ENCODE measurements at places on chromosomes 2 and 18. TPM values are rescaled to one million over a fixed set of nuclear protein-coding genes. Genes with fewer than 3 reads are reported as not detected.
A peak's percentile ranks its signal among the peaks of the same experiment; 100 is the strongest.

DNA sequence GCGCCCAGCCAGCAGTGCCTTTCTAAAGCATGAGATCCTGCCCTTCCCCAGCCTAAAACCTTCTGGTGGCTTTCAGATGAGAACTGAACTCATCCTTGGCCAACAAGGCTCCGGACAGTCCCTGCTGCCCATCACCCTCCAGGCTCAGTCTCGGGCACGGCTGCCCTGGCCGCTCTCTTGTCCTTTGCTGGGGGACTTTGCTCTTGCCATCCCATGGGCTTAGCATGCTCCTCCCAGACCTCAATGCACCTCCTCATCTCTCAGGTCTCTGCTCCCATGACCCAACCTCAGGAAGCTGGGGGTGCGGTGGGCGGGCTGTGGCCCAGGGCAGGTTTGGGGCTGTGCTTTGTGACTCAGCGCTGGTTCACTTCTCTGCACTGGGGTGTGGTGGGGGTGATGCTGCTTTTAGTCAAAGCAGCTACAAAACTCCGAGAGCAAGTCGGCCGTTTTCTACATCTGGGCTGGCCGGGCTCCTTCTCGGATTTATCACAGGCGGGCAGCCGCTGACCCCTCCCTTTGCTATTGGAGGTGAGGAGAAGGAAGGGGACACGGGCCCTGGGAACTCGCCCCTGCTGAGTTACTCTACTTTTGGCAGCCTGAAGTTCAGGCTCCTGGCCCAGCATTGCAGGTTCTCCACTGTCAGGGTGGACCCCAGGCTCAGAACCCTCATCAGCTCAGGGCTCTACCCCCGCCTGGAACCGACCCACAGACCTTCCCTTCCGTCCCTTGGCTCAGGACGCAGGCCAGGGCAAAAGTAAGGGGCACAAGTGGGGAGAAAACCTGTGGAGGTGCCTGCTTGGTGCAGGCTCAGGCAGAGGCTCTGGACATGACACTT lies 90.6 kb upstream of the TAF1B start:
- peak; percentile 77 for DNase-seq
- peak overlapping the region; percentile 91 for H3K27ac ChIP-seq
- peak overlapping the region; percentile 84 for H3K4me3 ChIP-seq
- no peaks in the 10 kb centered on the region for H3K36me3 ChIP-seq
- H3K27me3 ChIP-seq, result peaks cover 36% of the 10 kb centered on the region
- peaks cover 45% of the 10 kb centered on the region for H3K4me1 ChIP-seq

DNA sequence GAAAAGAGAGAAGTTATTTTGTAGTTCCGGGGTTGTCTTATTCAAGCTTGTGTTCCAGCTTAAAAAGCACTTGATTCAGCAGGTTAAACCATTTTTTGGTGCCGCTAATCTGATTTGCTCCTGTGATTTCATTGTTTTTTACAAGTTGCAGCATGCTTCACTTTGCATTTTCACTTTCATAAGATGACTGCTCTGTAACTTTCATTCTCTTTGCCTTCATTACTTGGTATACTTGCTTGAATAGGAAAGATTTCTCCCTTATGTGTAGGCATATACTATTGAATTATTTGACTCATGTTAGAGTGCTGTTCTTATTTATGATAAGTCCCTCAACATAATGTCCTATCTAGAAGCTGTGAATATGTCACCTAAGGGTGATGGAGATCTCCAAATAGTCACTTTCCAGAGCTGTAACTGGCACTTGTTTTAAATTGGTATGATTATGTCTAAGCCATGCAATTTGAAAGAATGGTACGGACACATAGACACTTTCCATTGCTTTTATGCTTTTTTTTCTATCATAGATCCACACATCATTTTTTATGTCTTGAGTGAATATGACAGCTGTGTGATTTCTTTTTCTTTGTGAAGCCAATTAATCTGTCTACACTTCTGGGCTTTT lies 254.5 kb downstream of the DSEL start:
- no peak for DNase-seq
- no peaks in the 10 kb centered on the region for H3K27me3 ChIP-seq
- peak overlapping the region; percentile 34 for H3K4me3 ChIP-seq
- H3K4me1 ChIP-seq, result peaks cover 35% of the 10 kb centered on the region

DNA sequence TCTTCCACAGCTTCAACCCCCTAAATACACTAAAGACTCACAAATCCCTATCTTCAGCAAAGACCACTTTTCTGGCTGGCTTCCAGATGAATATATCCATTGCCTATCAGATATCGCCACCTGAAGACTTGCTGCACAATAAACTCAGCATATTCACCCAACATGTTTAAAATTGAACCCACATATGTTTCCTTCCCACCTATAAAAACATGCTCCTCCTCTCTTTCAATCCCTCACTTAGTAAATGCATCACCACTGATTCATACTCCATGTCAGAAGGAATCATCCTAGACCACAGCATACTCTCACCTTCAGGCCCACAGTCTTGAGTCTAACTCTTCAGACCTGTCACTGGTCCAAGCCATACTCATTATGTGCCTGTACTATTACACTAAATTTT lies 5.3 kb downstream of the SPC25 start:
- no peak overlapping the region for H3K4me3 ChIP-seq
- no peaks in the 10 kb centered on the region for H3K27me3 ChIP-seq
- H3K4me1 ChIP-seq, result peaks cover 24% of the 10 kb centered on the region
- no peak overlapping the region for H3K27ac ChIP-seq

- H3K36me3 ChIP-seq, result peaks cover 2% of the 10 kb centered on the region
- no peak for DNase-seq
- peaks cover 33% of the 10 kb centered on the region for H3K27me3 ChIP-seq
These were observed 2.4 kb downstream of the FHL2 start for GRCh38 chr2:105396254-105397024.

GRCh38 chr2:26273501-26273900 lies 28.8 kb downstream of the HADHB start:
- peaks cover 3% of the 10 kb centered on the region for H3K4me1 ChIP-seq
- H3K36me3 ChIP-seq, result peaks cover 13% of the 10 kb centered on the region

DNA sequence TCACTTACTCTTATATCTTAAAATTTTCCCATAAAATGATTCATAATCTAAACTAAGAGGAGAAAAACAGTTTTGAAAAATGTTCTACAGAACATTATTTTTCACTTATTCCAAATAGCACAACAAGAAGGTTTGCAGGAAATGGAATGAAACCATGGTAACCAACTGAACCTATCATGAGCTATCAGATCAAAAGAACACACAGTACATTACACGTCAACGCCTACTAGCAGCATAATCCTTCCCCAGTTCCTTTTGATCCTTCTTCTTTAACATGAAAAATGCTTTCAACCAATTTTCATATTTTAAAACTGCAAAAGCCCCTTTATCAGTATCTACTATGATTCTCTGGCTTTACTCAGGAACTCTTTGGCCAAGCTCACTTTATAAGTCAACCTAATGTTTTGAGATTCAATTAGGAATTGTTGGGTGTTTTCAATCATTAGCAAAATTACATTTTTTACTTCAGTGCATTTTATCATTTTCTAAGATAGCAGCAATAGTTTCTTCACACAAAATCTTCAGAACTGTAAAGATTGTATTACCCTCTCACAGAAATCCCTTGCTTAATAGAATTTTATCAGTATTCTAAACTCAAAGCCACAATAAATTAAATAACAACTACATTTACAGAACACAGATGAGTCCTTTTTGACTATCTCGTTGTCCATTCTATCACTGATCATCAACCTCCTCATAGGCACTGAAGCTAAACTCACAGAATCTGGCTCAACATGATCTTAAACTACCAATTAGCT lies 102.5 kb downstream of the CHN1 start:
- H3K4me1 ChIP-seq, result peaks cover 17% of the 10 kb centered on the region
- no peak for DNase-seq
- no peaks in the 10 kb centered on the region for H3K27me3 ChIP-seq
- H3K4me3 ChIP-seq, result no peak overlapping the region
- no peak overlapping the region for H3K27ac ChIP-seq

Gene MC2R
- total RNA-seq, result not detected

GRCh38 chr2:75600461-75601011 lies 39.8 kb upstream of the EVA1A start:
- no peak overlapping the region for H3K27ac ChIP-seq
- DNase-seq, result no peak
- H3K27me3 ChIP-seq, result peaks cover 16% of the 10 kb centered on the region
- no peaks in the 10 kb centered on the region for H3K36me3 ChIP-seq
- no peaks in the 10 kb centered on the region for H3K4me1 ChIP-seq

Gene SNED1
- 18.7 TPM for total RNA-seq

Gene PHOSPHO2
- 6.3 TPM for total RNA-seq

GRCh38 chr2:218260166-218260565 lies 649 bp upstream of the GPBAR1 start:
- H3K4me1 ChIP-seq, result peaks cover 16% of the 10 kb centered on the region
- H3K36me3 ChIP-seq, result peaks cover 5% of the 10 kb centered on the region
- no peak for DNase-seq
- H3K27me3 ChIP-seq, result no peaks in the 10 kb centered on the region
- no peak overlapping the region for H3K4me3 ChIP-seq

DNA sequence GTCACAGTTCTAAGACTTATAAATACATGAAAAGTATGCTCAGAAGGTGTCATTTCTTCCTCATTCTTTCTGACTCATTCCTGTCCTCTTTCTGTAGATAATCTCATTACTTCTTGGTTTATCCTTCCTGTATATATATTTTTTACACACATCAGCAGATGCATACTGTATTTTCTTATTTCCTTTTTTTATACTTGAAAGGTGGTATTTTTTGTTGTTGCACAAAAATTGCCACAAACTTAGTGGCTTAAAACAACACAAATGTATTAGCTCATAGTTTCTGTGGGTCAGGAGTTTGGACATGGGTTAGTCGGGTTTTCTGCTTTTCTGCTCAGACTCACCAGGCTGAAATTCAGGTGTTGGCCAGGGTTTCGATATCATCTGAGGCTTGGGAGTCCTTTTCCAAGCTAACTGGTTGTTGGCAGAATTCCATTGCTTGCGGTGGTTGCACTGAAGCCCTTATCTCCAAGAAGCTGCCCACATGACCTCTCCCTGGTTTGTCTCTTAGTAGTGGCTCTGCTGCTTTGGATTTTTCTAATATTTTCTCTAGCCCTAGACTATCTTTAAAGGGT lies 162.6 kb downstream of the FMNL2 start:
- H3K4me1 ChIP-seq, result no peaks in the 10 kb centered on the region
- H3K4me3 ChIP-seq, result no peak overlapping the region
- no peak for DNase-seq
- H3K36me3 ChIP-seq, result no peaks in the 10 kb centered on the region

GRCh38 chr18:23066060-23066459 lies 69.2 kb upstream of the CABLES1 start:
- peaks cover 29% of the 10 kb centered on the region for H3K4me1 ChIP-seq
- peaks cover 3% of the 10 kb centered on the region for H3K27me3 ChIP-seq
- H3K36me3 ChIP-seq, result peaks cover 23% of the 10 kb centered on the region
- no peak overlapping the region for H3K4me3 ChIP-seq

- no peak overlapping the region for H3K27ac ChIP-seq
- H3K27me3 ChIP-seq, result peaks cover 6% of the 10 kb centered on the region
- no peaks in the 10 kb centered on the region for H3K36me3 ChIP-seq
These were observed 20.8 kb upstream of the SP5 start for GRCh38 chr2:170694316-170694715.

- no peaks in the 10 kb centered on the region for H3K4me1 ChIP-seq
- no peaks in the 10 kb centered on the region for H3K27me3 ChIP-seq
- no peak overlapping the region for H3K4me3 ChIP-seq
- no peak overlapping the region for H3K27ac ChIP-seq
- no peaks in the 10 kb centered on the region for H3K36me3 ChIP-seq
These were observed 100.3 kb downstream of the COL3A1 start for GRCh38 chr2:189074506-189074905.

GRCh38 chr2:58860586-58860985 lies 619.5 kb upstream of the FANCL start:
- H3K27me3 ChIP-seq, result no peaks in the 10 kb centered on the region
- no peak overlapping the region for H3K4me3 ChIP-seq
- DNase-seq, result no peak
- no peaks in the 10 kb centered on the region for H3K4me1 ChIP-seq

GRCh38 chr2:164186591-164186990 lies 434.7 kb downstream of the GRB14 start:
- no peaks in the 10 kb centered on the region for H3K4me1 ChIP-seq
- no peaks in the 10 kb centered on the region for H3K36me3 ChIP-seq
- no peak overlapping the region for H3K27ac ChIP-seq
- no peak overlapping the region for H3K4me3 ChIP-seq

Gene NMS
- total RNA-seq, result not detected

DNA sequence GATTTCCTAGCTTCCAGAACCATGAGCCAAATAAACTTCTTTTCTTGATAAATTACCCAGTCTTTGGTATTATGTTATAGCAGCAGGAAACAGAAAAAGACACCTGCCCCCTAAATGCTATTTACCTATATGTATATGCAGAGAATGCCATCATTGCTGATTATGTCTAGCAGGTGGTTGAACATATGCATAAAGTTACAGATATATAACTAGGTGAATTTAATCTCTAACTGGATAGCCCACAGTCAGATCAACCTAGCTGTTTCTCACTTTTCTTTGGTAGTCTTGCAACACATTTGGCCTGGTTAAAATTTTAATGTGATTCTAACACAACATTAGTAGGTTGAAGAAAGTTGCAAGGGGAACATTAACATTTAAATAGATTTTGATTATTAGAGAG lies 7.1 kb upstream of the CERS6 start:
- no peak overlapping the region for H3K27ac ChIP-seq
- DNase-seq, result no peak
- peaks cover 9% of the 10 kb centered on the region for H3K4me1 ChIP-seq

DNA sequence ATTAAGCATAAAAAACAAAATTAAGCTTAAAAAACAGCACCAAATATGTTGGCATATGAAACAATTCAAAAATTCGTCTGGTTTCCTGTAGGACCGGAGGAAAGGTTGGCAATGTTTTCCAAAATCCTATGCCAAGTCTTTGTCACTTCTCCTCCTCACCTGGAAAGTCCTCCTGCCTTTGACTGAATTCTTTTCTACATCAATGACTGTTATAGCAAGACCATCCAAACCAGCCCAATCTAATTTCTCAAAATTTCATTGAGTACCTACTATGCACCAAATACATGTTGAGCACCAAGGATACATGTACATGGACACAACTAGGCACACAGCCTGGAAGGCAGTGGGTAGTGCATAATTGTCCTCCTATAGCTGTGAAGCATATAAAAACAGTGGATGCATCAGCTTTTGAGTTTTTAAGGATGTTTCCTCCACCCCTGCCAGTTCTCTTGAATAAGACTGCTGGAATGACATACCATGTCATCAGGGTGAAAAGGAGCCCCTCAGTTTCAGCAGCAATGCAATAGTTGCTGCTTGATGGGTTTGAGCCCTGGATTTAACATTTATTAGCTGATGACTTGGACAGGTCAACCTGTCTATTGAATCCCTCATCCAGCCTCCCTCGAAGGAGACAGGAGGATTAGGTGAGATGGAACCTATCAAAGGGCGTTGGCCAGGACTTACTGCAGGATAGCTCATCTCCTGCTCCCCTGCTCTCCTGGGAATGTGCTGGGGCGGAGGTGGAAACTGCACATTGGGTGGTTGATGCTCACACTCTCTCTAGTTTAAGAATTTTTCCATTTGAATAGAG lies 4.5 kb downstream of the FABP1 start:
- no peaks in the 10 kb centered on the region for H3K36me3 ChIP-seq
- no peak overlapping the region for H3K4me3 ChIP-seq
- no peak overlapping the region for H3K27ac ChIP-seq
- H3K27me3 ChIP-seq, result peaks cover 6% of the 10 kb centered on the region
- DNase-seq, result no peak

Gene FBLN7
- 1.8 TPM for total RNA-seq

GRCh38 chr18:75612456-75612855 lies 185.0 kb upstream of the SMIM21 start:
- peaks cover 2% of the 10 kb centered on the region for H3K27me3 ChIP-seq
- H3K4me1 ChIP-seq, result no peaks in the 10 kb centered on the region
- H3K27ac ChIP-seq, result no peak overlapping the region
- H3K4me3 ChIP-seq, result no peak overlapping the region
- no peak for DNase-seq

Data from activated naive CD8-positive, alpha-beta T cell treated with anti-CD3 and anti-CD28 coated beads, Interleukin-2, amount 10 ng/mL, durations not matched to agents 7 days and 5 days (primary cell).